Iris pigment epithelial cell (primary cell): ENCODE measurements at places on chromosomes 4 and X.

DNA sequence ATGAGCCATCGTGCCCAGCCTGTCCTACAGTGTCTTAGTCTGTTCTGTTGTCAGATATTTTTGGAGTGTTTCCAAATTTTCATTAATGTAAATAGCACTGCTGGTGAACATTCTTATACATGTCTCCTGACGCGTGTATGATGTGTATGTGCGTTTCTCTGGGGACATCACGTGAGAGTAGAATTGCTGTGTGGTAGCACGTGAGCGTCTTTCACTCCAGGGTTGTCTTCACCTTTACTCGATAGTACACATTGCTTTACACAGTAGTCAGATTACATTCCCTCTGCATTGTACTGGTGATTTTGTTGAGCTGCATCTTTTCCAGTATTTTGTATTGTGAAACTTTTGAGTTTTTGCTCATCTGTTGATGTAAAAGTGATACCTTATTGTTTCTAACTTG, 60.0 kb downstream of the ARHGAP10 start:
- no peak for DNase-seq

GRCh38 chr4:153530284-153530999, 64.3 kb downstream of the TMEM131L start:
- DNase-seq: peak; percentile 36

DNA sequence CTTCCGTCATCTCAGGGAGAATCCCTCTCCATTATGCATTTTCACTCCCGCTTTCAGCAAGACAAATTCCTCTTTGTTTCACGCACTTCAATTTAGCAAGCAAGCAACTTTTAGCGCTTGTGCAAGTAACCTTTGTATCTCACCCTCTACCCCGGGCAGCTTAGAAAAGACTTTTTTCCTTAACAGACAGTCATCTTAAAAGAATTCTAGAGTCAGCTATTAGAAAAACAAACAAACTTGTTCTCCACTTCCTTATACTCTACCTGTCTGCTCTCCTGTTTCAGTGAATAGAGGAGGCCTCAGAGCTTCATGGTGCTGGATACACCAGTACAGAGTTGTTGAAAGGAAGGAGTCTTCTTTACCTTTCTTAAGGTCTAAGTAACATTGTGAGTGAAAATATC, 12.1 kb downstream of the TIGD2 start:
- DNase-seq: peak; percentile 87

DNA sequence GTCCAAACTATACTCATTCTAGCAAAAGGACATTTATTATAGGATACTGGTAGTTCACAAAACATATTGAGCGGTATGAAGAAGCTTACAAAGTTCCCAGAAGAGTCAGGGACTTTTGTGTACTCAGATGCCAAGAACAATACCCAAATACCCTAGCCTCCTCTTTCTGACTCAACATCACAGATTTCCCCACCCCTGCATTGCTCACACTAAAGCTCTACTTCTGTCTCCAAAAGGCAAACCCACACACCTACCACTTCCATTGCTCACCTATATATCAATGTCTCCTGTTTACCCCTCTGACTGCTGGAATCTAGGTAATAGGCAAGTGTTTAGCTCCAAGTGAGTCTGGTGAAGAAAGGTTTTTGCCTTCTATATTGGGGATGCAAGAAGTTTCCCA, 100.7 kb upstream of the HCCS start:
- peak; percentile 15 for DNase-seq

DNA sequence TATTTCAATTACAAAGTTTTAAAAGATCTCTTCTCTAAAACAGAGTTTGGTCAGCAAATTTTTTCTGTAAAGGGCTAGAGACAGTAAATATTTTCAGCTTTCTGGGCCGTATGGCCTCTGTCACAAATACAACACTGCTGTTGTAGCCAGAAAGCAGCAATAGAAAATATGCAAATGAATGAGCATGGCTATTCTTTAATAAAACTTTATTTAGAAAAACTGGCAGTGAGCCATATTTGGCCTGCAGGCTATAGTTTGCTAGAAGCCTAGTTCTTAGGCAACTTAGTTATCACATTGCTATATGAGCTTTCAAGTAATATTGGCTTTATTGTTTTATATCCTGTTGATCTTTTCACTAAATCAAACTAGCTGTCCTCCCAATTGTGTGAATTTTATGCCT, 26.5 kb upstream of the XK start:
- no peak for DNase-seq
